ENCODE measurements at places on chromosomes 1 and 21.

DNA sequence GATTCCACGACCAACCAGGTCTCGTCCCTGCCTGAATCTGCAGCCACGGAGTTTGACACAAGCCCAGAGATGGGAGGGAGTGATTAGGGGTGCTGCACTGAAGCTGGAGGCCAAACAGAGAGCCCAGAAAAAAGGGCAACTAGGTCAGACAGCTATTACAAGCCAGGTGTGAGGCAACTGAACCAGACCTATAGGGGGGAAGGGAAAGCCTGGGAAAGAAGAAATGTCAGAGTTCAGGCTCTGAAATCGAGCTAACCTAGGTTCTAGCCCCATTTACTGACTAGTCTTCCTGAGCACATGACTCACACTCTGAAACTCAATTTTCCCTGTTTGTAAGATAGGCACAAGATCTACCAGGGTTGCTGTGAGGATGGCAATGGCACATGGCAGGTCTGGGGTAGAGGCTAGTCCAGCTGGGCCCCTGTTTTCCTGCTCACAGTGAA is 1.7 kb downstream of the DHCR24 start:
- DNase-seq, result no peak

DNA sequence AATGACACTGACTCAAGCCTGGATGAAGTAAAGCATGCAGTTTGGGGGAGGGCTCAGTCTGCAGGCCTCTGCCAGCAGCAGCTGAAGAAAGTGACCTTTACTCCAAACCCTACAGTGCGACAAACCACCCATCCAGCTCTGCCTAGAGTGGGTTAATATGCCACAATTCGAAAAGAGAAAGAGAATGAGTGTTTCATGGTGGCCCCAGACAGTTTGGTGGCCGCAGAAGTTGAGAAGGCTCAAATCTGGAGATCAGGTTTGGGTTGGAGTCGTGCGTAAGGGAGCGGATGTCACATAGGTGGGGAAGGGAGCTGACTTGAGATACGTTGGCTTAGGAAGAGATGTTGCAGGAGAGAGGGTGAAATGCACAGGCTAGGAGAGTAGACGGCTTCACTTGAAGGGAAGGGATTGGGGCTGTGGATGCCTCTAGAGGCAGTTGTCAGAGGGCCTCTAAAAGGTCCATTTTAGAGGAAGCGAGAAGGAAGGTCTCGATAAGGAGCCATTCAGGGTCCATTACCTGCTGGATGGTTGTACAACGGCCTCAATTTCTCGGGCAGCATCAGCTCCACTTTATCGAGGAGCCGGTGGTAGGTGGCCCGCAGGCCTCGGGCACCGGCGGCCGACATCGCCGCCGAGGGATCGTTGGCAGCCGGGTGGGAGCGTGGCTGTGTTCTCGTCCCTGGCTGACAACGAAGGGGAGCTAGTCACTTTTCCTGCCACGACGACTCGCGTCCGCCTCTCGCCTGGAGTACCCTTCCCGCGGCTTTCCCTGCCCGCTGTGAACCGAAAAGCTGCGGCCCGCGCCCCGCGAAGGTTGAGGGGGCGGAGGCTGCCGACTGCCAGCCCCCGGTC is 1.0 kb upstream of the DCAF6 start:
- DNase-seq, result peak; percentile 78

DNA sequence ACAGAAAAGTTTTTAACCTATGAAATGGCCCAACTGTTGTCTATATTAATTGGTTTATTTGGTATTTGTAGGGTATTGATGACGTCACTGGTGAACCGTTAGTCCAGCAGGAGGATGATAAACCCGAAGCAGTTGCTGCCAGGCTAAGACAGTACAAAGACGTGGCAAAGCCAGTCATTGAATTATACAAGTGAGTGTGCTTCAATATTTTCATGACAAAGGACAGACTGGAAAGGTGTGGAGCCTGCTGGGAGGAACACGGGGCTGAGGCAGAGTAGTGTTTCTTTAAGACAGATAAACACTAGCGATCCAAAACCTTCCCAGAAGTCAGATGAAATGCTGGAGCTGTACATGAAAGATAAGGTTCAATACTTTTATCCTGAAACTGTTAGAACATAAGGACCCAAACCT is 76.7 kb downstream of the AK4 start:
- no peak for DNase-seq

GRCh38 chr1:31524186-31524901 is 52.0 kb upstream of the TINAGL1 start:
- no peak for DNase-seq

- DNase-seq, result no peak
Measured at GRCh38 chr1:18495635-18496034, 14.9 kb downstream of the KLHDC7A start.

- no peak for DNase-seq
Measured at GRCh38 chr1:108551137-108551862, 8.6 kb upstream of the EEIG2 start.

Data from T-helper 2 cell (primary cell).